ENCODE measurements at places on chromosomes 11 and 22. TPM values are rescaled to one million over a fixed set of nuclear protein-coding genes. Genes with fewer than 3 reads are reported as not detected.

The ALDH3B1 gene
- 26.4 TPM for total RNA-seq

GRCh38 chr11:129723761-129724162 lies 91.9 kb upstream of the TMEM45B start:
- H3K27me3 ChIP-seq, result no peaks in the 10 kb centered on the region
- DNase-seq, result peak; percentile 43
- H3K27ac ChIP-seq, result no peak overlapping the region
- no peaks in the 10 kb centered on the region for H3K4me1 ChIP-seq
- H3K4me3 ChIP-seq, result no peak overlapping the region

GRCh38 chr22:32631507-32632255 lies 157.1 kb downstream of the FBXO7 start:
- DNase-seq, result no peak
- no peaks in the 10 kb centered on the region for H3K27me3 ChIP-seq
- H3K4me3 ChIP-seq, result no peak overlapping the region
- H3K27ac ChIP-seq, result peak overlapping the region; percentile 84

DNA sequence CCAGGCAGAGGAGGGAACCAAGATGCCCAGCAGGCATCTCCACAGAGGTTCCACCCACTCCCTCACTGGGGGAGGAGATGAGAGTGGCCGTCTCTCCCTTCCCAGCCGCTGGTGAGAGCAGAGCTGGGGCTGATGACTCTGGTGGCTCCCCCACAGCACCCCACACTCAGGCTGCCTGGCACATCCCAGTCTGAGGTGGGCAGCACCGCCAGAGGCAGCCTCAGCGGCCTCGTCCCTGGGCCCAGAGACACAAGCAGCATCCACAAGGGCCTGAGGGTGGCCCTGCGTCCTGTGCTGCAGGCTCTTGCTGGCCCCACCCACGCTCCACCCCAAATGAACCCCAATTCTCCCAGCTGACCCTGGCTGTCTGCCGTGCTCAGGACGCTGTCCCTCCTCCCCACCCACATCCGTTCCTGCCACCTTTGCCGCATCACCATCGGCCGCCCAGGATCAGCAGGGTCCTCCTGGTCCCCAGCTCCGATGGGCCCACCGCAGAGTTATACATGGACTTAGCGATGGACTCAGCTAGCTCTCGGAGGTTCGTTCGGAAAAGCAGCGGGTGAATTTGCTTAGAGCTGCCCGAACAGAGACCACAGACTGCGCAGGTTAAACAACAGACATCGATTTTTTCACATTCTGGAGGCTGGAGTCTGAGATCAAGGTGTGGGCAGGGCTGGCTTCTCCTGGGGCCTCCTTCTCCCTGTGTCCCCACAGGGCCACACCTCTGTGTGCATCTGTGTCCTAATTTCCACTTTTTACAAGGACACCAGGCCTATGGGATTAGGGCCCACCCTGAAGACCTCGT lies 20.2 kb upstream of the CTSD start:
- H3K27me3 ChIP-seq, result no peaks in the 10 kb centered on the region
- no peak overlapping the region for H3K27ac ChIP-seq
- no peak for DNase-seq
- no peaks in the 10 kb centered on the region for H3K4me1 ChIP-seq
- H3K4me3 ChIP-seq, result no peak overlapping the region

The SEZ6L gene
- 0.15 TPM for total RNA-seq

DNA sequence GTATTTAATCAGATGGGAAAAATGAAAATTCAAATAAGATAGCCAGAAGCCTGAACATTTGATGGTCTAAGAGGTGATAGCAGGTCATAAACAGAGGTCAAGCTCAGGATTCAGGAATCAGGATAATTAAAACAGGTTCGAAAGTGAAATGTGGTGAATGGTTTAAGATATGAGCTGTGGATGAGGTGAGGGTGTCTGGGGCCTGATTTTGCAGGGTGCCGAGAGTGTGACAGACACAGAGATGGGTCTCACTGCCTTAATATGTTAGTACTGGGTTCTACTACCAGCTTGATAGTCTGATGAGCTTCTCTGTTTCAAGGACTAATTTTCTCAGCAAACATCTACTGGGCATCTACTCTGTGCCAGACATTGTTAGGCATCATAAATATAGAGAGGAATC lies 19.9 kb upstream of the EMSY start:
- no peaks in the 10 kb centered on the region for H3K4me1 ChIP-seq
- DNase-seq, result no peak
- no peaks in the 10 kb centered on the region for H3K36me3 ChIP-seq
- H3K27me3 ChIP-seq, result no peaks in the 10 kb centered on the region
- H3K27ac ChIP-seq, result no peak overlapping the region

The CCDC81 gene
- total RNA-seq, result 1.3 TPM

The OR51D1 gene
- not detected for total RNA-seq

The MS4A4A gene
- 174 TPM for total RNA-seq

The OVOL1 gene
- total RNA-seq, result 3.6 TPM

The CCDC157 gene
- total RNA-seq, result 7.5 TPM

The MYRF gene
- total RNA-seq, result 6.9 TPM

- no peaks in the 10 kb centered on the region for H3K36me3 ChIP-seq
- no peak for DNase-seq
- H3K4me3 ChIP-seq, result no peak overlapping the region
- no peaks in the 10 kb centered on the region for H3K27me3 ChIP-seq
- no peaks in the 10 kb centered on the region for H3K4me1 ChIP-seq
- no peak overlapping the region for H3K27ac ChIP-seq
These were observed 246.6 kb upstream of the PLET1 start for GRCh38 chr11:112507281-112507680.

DNA sequence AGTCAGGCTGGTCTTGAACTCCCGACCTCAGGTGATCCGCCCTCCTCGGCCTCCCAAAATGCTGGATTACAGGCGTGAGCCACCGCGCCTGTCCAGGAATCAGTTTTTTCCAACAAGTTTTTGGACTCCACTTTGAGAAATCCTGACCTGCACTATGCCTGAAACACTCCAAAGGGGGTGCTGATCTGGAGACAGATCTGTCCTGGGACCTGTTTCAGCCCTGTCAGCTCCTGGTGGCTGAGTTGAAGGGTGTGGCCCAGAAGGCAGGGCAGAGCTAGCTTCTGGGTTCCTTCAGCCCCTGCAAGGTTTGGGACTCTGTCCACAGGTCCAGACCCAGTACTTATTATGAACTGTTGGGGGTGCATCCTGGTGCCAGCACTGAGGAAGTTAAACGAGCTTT lies 1.2 kb downstream of the DNAJC4 start:
- no peak overlapping the region for H3K4me3 ChIP-seq
- no peaks in the 10 kb centered on the region for H3K36me3 ChIP-seq
- H3K4me1 ChIP-seq, result peaks cover 16% of the 10 kb centered on the region
- no peaks in the 10 kb centered on the region for H3K27me3 ChIP-seq

The CHRNA10 gene
- total RNA-seq, result 0.48 TPM

The KCNJ1 gene
- total RNA-seq, result 0.16 TPM

The OR4S1 gene
- not detected for total RNA-seq

The GLYAT gene
- not detected for total RNA-seq
